Thoracic aorta (tissue), 2 donors: ENCODE measurements at places on chromosomes 4 and X.
A peak's percentile ranks its signal among the peaks of the same experiment; 100 is the strongest.

DNA sequence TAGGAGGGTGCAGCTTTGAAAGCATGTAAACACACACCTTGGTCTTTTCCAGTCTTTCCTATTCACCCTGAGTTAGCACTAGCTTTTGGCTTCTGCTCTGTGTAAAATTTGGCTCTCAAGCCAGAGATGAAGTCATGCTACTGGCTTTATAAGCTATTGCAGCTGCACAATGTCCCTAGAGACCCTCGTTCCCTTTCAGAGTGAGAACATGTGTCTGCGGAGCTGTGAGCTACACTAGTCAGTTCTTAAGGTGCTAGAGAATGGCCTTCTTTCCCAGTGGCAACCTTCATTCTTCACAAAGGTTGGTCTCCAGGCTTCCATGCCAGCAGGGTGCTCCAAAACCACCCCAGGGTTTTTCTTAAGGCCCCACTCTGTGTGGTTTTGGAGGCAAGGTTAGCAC lies 199.1 kb downstream of the SPATA18 start:
- DNase-seq, result peak; percentile 61

DNA sequence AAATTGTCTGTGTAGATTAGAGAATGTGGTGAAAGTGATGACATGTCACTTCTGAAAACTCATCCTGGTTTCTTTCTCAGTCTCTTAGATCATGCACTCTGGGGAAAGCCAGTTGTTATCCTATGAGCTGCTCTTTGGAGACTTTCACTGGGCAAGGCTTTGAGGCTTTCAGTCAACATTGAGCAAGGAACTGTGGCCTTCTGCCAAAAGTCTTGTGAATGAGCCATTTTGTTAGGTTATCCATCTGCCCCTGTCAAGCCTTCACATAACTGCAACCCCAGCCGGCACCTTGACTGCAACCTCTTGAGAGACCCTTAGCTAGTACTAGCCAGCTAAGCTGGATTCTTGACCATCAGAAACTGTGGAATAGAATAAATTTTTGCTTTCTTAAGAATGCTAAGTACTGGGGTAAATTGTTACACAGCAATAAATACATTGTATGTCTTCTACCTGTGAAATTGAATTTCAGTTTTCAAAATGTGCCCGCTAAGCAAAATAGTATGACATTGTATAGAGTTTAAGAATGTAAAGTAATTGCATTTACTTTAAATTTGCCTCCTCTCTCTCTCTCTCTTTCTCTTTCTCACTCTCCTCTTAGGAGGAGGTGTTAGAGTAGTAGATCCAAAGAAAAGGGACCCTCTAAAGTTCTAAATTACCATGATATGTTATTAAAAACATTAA lies 1273.0 kb downstream of the RAPGEF2 start:
- DNase-seq, result no peak

- DNase-seq, result no peak
Measured at GRCh38 chr4:48756689-48757220, 23.3 kb downstream of the FRYL start.

DNA sequence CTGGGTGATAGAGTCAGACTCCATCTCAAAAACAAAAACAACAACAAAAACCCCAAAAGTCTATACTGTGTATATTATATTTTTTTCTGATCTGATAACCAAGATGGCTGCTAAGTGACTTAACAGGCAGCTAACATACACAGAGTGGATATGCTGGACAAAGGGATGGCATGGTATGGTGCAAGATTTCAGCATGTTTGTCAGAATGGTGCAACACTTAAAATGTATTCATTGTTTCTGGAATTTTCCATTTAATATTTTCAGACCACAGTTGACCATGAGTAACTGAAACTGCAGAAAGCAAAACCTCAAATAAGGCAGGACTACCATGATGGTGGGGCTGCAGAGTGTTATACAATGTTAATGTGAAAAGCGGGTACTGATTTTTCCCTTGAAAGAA lies 6.1 kb upstream of the BOD1L1 start:
- no peak for DNase-seq

DNA sequence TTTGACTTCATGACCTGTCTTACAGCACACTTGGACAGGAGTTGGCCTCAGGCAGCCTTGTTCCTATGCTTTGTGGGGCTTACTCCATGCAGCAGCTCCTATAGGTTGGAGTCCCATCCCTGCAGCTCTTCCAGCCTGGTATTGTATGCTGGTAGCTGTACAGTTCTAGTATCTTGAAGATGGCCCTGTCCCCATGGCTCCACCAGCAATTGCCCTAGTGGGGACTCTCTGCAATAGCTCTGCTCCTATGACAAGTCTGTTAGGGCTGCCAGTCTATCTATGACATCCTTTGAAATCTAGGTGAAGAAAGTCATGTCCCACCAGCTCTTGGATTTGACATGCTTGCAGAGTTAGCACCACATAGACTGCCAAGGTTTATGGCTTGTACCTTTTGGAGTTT lies 252.6 kb downstream of the ANTXR2 start:
- DNase-seq, result no peak

- no peak for DNase-seq
Measured at GRCh38 chrX:16592194-16592770, 57.7 kb upstream of the S100G start.

- DNase-seq, result no peak
Measured at GRCh38 chrX:72712094-72712755, 1.9 kb downstream of the PHKA1 start.

GRCh38 chr4:8703401-8703696 lies 110.8 kb downstream of the CPZ start:
- no peak for DNase-seq

GRCh38 chr4:31984872-31985271 lies 1264.7 kb downstream of the PCDH7 start:
- no peak for DNase-seq

GRCh38 chrX:107826238-107827029 lies 768 bp downstream of the MID2 start:
- DNase-seq, result no peak

- DNase-seq, result no peak
Measured at GRCh38 chr4:158801066-158801465, 32.2 kb downstream of the FNIP2 start.

DNA sequence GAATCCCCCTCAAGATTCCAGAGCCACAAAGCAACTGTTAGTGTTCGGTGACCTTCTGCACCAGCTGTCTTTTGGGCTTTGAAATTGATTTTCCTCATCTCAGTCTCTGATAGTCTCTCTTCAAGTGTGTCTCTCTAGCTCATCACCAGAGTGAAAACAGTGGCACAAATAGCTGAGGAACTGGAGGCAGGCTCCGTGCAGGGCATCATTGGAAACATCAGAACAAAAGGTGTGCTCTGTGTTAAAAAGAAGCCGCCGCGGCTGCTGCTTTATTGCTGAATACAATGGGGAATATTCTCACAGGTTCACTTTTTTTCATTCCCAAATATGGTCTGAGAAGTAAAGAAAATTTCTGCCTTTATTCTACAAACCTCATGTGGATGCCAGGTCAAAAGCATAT lies 297.5 kb downstream of the DCTD start:
- DNase-seq, result no peak

GRCh38 chr4:38762560-38762959 lies 20.2 kb downstream of the TLR10 start:
- DNase-seq, result no peak

- DNase-seq, result no peak
Measured at GRCh38 chrX:42237956-42238355, 314.6 kb upstream of the CASK start.

GRCh38 chr4:78079726-78080430 lies 22.8 kb downstream of the FRAS1 start:
- no peak for DNase-seq

DNA sequence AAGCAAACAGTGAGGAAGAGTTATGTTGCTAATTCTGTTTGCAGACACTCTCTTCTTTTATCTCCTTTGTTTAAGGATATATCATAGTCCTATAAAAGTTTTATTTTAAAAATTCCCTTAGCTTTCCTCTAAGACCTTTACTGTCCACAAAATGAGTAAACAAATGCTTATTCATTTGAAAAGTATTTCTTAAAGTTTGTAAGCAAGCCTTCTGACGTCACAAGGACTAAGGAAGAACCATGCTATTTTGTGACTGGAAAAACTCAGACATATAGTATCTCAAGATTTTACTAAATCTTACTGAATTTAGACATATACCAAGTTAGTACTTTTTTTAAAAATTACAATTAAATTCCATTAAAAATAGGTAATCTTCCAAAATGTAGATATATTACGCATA lies 5.2 kb upstream of the RBMXL3 start:
- DNase-seq, result no peak
